Stimulated activated CD4-positive, alpha-beta T cell treated with anti-CD3 and anti-CD28 coated beads, Interleukin-1b, Interleukin-23, amount 100 ng/mL, for 1 hour (primary cell): ENCODE measurements at places on chromosomes 2 and 18.

DNA sequence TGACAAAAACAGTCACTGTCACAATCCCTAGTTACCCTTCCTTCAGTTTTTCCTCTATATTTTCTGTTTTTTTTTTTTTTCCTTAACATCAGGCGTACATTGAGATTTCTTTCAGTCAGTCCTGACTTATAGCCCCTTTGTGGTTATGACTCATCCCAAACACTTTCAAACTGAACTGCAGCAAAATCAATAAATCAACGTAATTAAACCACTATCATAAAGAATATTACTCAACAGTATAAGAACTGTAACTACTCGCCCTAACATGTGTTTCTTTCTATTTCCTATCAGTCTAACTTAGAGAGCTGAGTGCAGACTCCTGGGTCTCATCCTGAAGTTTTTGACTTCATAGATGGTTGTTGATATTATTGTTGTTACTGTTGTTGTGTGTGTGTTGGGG is 523.5 kb downstream of the LRRTM4 start:
- no peak for DNase-seq

DNA sequence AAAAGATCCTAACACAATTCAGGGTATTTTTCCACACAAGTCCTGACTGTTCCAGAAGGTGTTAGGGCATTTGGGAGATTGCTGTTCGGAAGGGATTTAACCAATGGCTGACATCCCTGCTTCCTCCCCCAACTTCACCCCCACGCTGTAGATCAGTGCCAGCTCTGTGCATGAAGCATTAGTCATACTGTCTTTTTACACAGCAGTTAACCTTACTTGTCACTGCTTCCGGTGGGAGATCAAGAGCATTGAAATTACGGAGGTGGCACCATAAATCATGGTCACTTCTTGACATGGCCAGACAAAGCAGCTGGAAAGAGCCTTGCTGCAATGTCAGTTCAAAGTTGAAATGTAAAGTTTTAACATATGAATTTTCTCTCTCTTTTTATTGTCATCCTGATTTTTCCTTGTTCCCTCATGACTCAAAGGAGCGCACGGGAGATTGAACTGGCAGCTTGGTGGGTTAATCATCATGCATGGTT is 70.2 kb downstream of the HRH4 start:
- no peak for DNase-seq

DNA sequence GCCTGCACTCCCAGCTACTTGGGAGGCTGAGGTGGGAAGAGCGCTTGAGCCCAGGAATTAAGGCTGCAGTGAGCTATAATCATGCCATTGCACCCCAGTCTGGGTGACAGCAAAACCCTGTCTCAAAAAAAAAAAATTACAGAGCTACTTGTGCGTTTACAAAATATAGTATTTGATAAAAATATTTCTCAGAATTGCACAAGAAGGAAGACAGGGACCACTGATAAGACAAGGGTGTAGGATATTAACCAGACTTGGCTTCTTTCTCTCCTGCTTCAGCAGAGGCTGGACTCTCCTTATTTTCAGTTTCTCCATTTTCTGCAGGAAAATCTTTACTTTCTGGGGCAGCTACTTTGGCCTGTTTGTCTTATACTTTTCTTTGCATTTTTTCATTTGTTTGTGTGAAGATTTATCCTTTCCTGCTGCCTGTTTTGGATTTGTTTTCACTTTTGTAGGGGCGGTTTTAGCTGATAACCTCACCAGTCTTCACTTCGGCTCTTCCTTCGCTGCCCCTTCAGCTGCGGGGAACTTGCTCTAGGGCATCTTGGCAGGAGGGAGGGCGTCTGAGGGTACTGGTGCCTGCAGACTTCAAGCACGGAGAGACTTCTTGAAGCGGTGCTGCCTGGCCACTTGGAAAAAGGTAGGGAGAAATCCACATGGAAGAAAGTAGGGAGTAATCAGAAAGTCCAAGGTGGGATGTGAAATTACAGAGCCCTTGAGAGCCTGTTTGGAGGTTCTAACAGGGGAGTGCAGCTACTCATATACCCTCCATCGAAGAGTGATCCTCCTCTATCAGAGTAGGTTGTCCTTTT is 14.9 kb upstream of the ZDBF2 start:
- DNase-seq = no peak

GRCh38 chr2:184824597-184824996 is 226.3 kb downstream of the ZNF804A start:
- DNase-seq = no peak

DNA sequence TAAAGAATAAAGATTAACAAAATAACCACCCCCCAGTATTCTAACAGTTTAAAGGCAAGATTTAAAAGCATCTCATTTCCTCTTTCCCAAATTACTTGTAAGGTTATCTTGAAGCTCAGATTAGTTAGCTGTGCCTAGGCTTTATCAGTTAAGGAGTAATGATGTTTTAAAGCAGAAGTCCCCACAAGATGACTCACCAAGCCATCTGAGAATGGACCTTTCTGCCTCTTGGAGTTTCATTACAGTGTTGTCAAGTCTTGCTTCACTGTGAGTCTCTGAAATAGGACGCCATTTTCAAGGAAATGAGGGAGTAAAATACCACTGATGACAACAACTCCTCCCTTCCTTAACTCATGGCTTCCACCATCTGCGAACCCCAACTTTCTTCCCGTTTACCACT is 35.9 kb downstream of the ZNF385B start:
- DNase-seq = no peak
